ENCODE measurements at places on chromosomes 11 and 22.

- DNase-seq = no peak
These were observed 2.0 kb upstream of the ZNF195 start for GRCh38 chr11:3380706-3381545.

- no peak for DNase-seq
These were observed 311.0 kb downstream of the BUD13 start for GRCh38 chr11:116461789-116462188.

DNA sequence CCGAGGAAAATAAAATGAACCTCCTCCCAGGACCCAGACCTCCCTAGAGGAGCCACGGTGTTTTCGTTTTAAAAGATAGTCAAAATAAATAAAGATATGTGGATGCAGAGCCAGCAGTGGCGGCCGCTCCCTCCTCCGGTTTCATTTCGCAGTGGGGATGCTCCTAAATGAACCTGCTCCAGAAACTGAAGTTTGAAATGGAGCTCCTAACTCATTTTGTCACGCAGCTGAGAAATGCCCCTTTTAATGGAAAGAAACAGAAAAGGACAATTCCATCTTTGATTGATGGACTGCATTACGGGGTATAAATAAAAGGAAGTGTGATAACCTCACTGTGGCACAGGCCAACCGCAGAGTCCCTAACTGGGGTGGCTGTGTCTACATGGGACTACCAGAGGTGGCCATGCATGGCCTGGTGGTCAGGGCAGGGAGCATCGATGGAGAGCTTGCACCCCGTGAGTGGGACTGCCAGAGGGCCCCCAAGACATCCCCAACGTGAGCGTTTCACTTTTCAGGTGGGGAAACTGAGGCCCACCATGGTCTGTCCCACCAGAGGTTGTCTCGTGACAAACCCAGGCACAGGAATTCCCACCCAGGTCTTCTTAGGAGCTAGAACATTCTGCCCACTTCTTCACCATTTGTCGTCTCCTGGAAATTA lies 426.6 kb downstream of the BRD1 start:
- DNase-seq = no peak

DNA sequence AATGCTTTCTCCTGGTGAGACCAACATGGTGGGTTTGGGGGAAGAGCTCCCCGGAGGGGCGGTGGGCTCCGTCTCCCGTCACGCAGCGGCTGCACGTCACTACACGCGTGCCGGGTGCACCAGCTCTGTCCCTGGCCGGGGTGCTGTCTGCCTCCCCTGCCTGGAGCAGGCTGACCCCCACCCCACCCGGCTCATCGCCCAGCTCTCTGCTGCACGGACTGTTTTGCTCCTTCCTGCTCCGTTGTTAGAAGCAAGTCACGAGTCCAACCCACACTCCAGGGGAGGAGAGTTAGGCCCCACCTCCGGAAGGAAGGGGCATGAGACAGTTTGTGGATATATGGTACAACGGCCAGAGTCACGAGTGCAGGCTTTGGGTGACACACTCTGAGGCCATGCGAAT lies 364.9 kb downstream of the BRD1 start:
- peak; percentile 74 for DNase-seq

- peak; percentile 38 for DNase-seq
These were observed 137.3 kb upstream of the SORL1-AS1 start for GRCh38 chr11:121589946-121590537.

Data from common myeloid progenitor, CD34-positive (primary cell).